T-helper 2 cell treated with Interferon-gamma antibody and Interleukin-4, amounts not matched to agents 5 μg/mL and 100 μg/mL, for 36 hours (primary cell): ENCODE measurements at places on chromosomes 1 and 21.

- no peak for DNase-seq
Measured at GRCh38 chr1:66368261-66368660, 165.7 kb upstream of the SGIP1 start.

GRCh38 chr21:36282568-36283230, 37.3 kb upstream of the MORC3 start:
- DNase-seq, result no peak

- no peak for DNase-seq
Measured at GRCh38 chr1:995665-996633, 3.9 kb downstream of the HES4 start.

DNA sequence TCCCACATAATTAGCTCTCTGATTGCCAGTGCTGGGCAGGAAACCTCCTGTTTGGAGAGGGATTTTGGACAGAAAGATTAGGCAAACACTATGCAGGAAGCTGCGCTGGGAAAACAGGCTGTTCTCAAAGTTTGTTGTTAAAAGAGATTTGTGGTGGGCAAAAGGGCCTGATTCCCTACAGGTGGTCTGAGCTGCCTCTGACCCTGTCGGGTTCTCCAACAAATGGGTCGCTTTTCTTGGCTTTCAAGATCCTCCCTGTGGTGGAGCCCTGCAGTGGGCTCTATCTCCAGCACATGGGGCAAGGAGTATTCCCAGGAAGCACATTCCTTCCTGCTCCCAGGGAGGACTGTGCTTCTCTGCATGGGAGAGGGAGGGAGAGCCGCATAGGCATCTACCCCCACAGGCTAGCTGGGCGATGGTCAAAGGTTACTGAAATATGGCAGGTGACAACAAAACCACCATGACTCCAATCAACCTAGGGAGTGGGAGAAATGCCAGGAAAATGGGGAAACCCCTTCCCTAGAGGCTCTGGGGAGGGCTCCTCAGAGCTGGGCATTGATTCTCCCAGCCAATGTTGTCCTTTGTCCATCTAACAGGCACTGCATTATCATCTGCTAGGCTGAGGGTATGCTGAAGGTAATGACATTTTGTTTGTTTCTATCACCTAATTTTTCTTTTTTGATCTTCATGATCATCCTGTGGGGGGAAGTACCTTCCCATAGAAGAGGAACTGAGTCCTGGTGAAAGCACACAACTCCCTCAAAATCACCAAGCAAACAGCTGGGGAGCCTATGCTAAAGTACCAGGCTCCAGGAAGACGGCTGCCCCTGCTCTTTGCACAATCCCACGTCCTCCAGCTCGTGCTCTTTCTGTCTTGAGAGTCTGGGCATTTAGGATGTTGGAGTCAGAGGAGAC, 85.3 kb downstream of the PLXNA2 start:
- no peak for DNase-seq

- no peak for DNase-seq
Measured at GRCh38 chr1:47761974-47762373, 235.2 kb downstream of the TRABD2B start.

GRCh38 chr1:198107091-198107501, 49.7 kb upstream of the NEK7 start:
- DNase-seq, result no peak

- DNase-seq, result no peak
Measured at GRCh38 chr1:245605480-245606156, 450.8 kb downstream of the KIF26B start.

GRCh38 chr1:157438146-157438545, 114.2 kb downstream of the FCRL5 start:
- DNase-seq, result no peak

- DNase-seq, result no peak
Measured at GRCh38 chr1:48616710-48617109, 144.7 kb upstream of the SPATA6 start.

DNA sequence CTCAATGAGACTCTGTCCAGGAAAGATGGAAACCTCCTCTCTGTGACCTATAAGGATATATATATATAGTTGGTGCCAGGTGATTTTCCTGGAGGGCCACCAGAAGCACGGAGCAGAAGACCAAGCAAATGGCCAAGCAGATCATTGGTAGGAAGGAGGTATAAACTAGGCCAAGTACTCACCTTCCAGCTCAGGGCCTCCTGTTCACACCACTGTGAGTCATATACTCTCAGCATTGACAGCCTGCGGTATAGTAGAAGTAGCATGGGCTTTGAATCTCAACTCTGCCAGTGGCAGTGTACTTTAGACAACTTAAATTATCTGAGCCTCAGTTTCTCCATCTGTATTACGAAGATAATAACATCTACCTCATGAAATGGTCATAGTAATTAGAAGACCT, 15.4 kb downstream of the IL12RB2 start:
- no peak for DNase-seq

GRCh38 chr1:162279136-162279498, 97.5 kb downstream of the SPATA46 start:
- no peak for DNase-seq

DNA sequence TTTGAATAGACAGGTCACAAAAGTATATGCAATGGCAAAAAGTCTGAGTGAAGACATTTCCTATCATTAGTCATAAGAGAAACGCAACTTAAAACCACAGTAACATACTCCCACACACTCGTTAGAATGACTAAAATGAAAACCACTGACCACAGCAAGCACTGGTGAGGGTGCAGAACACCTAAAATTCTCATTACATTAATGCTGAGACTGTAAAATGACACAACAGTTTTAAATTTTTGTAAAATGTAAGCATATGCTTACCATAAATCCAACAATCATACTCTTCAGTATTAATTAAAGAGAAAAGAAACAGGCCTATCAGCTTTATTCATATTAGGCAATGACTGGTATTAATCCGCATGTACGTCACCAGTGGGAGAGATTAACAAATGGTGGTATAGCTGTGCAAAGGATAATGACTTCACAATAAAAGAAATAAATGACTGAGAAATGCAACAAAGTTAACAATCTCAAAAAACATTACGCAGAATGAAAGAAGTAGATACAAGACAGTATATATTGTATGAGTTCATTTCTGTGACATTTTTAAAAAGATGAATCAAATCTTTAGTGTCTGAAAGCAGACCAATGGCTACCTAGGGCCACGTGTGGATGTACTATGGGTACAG, 253.5 kb downstream of the AKT3 start:
- peak; percentile 61 for DNase-seq

DNA sequence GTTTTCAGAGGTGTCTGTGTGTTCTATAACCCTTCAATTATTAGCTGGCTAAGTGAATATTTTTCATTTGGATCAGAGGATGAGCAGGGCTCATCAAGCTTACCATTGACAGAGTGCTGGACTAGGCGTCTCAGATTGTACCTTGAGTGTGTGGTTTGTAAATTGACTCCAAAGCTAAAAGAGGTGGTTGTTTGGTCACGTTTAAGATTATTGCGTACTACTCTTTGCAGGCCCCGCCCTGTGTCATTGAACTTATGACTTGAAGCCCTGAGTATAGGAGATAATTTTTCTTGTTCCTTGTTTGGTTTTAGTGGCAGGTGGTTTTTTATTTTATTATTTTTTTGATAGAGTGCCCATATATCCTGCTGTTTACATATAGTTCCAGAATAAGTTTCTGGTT, 17.7 kb downstream of the MRPS6 start:
- DNase-seq, result no peak

- no peak for DNase-seq
Measured at GRCh38 chr21:40516335-40516734, 330.6 kb downstream of the DSCAM start.

GRCh38 chr21:34882719-34883131, 166.4 kb downstream of the RUNX1 start:
- no peak for DNase-seq

- no peak for DNase-seq
Measured at GRCh38 chr1:184567637-184568036, 180.8 kb downstream of the C1orf21 start.

DNA sequence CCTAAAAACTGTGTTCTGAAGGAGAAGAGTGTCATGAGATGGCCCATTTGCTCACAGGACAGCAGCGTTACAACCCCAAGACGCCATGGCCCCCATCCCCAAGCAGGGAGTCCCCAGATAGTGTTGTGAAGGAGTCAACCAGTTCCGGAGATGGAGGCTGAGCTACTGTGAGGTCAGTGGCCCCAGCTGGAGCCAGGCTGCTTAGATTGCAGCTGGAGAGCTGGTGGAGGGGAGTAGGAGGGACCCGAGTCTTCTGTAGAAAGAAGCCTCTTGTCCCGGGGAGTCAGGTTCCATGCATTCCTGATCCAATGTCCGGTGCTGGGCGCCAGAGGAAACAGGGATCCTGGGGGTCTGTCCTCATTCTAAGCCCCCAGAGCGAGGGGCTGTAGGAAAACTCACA, 93.5 kb upstream of the SIM2 start:
- no peak for DNase-seq

DNA sequence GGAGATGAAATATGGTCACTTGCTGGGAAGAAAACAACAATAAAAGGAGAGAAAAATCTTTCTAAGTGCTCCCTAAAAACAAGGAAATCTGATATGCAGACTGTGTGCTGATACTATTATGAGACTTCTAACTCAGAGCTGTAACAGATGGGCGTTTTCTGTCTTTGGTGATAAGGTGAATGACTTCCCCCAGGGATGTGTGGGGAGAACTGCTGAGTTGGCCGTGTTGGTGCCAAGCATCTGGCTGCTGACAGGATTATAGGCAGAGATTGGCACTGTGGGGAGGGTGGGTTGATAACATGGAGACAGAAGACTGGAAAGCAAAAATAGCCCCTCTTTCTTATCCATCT, 438.5 kb upstream of the PLXNA2 start:
- no peak for DNase-seq

- no peak for DNase-seq
Measured at GRCh38 chr1:182952677-182953444, at the start of gene SHCBP1L. Gene SHCBP1L, minus strand, starts transcription at chr1:182953166. Its CDS starts 33 bp downstream, at chr1:182953133.

DNA sequence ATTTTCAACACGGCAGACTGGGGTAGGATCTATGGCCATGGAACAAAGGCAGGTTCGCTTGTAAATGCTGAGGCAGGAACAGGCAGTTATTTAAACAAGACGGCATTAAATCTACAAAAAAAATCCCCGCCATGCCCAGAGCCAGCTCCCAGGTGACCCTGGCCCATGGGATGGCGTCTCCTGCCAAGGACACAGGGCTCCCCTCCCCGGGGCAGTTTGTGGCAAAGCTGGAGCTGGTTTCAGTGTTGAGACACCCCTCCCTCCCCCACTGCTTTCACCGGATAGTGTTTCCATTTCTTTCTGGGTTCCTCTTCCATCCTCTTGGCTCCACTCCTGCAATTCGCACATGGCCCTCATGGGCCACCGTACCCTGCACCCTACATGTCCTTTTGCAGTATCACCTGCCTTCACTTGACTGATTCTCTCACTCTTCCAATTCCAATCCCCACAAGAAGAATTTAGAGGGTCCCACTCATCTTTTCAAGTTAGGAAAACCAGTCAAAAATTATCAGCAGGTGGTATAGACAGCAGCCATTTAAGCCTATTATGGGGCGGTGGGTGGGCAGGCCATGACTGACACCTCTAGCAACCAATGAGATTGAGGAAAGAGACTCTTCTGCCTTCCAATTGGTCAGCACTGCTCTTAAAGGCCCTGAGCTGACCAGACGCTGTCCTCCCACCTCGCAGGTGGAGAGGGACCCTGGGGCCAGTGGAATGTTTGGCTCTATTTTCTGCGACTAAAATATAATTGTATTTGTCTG, 52.0 kb downstream of the OLIG1 start:
- no peak for DNase-seq

- DNase-seq, result no peak
Measured at GRCh38 chr1:11823366-11824137, 17.6 kb downstream of the CLCN6 start.

GRCh38 chr1:174640783-174641182, 193.0 kb downstream of the GPR52 start:
- no peak for DNase-seq

DNA sequence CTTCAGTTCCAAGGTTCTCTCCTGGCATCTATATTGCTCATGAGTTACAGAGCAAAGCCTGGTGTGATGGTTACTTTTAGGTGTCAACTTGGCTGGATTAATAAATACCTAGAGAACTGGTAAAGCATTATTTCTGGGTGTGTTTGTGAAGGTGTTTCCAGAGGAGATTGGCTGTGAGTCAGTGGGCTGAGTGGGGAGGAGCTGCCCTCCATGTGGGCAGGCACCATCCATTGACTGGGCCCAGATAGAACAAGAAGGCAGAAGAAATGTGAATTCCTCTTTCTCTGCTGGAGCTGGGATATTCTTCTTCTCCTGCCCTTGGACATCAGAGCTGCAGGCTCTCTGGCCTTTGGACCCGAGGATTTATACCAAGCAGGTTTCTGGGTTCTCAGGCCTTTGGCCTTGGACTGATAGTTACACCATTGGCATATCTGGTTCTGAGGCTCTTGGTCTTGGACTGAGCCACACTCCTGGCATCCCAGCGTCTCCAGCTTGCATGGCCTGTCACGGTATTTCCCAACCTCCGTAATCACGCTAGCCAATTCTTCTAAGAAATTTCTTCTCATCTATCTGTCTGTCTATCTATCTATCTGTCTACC, 44.5 kb downstream of the B3GALT5 start:
- no peak for DNase-seq

GRCh38 chr1:33375316-33375715, 54.4 kb upstream of the A3GALT2 start:
- no peak for DNase-seq

- no peak for DNase-seq
Measured at GRCh38 chr1:223033658-223034057, 109.4 kb downstream of the TLR5 start.

GRCh38 chr1:229608590-229608989, 17.3 kb downstream of the TAF5L start:
- DNase-seq, result no peak

- no peak for DNase-seq
Measured at GRCh38 chr1:223707256-223708000, 4.9 kb upstream of the CAPN2 start.

DNA sequence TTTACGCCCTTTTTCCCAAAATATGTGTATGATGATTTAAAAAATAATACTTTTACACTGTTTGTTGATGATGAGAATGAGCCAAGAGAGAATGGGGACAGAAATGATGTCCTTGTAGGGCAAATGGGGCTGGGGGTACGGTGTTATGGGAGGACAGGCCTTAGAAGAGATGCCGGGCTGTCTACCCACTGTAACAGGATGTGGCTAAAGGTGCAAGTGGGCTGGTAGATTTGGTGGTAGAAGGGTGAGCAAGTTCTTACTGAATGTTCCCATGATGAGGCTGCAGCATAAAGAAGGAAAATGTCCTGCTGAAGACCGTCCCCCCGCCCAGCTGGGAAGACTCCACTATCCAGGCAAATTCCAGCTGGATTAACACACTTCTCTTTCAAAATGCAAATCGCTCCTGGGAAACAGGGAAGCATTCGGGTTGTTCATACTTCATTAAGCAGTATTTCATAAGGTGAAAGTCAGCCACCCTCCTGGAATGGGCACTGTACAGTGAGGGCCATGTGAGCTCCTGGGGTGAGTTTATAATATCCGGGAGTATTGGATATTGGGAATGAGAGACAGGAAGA, 14.0 kb downstream of the GPA33 start:
- DNase-seq, result no peak

DNA sequence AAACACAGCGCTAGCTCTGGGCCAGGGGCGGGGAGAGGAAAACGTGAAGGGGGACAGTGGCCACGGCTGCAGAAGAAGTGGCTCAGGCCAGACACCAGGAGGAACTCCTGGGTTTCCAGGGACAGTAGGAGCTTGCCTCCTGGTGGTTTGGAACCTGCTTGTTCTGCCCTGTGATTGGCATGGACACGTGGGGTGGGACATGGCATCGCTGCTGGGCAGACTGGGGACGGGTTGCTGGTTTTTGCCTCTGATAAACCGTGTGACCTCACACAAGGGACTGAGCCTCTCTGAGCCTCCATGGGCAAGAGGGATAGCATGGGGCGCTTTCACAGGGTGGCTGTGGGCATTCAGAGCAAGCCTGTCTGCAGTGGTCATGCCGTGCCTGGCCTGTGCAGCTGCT, 7.5 kb upstream of the PLCH2 start:
- no peak for DNase-seq
